ENCODE measurements at places on chromosomes 5 and 9. TPM values are rescaled to one million over a fixed set of nuclear protein-coding genes. Genes with fewer than 3 reads are reported as not detected.

ZDHHC11B gene
- 1.4 TPM for total RNA-seq

GRXCR2 gene
- total RNA-seq, result not detected

DRD1 gene
- 1.0 TPM for total RNA-seq

PLAC8L1 gene
- 0.49 TPM for total RNA-seq

BTNL8 gene
- total RNA-seq, result not detected

SPARC gene
- total RNA-seq, result 228 TPM

GOLGA1 gene
- 15.5 TPM for total RNA-seq

FLT4 gene
- total RNA-seq, result 0.44 TPM

KCNV2 gene
- not detected for total RNA-seq

CEP120 gene
- total RNA-seq, result 20.1 TPM

Measured in Panc1 (cell line).